ENCODE measurements at places on chromosomes 3 and 15.

DNA sequence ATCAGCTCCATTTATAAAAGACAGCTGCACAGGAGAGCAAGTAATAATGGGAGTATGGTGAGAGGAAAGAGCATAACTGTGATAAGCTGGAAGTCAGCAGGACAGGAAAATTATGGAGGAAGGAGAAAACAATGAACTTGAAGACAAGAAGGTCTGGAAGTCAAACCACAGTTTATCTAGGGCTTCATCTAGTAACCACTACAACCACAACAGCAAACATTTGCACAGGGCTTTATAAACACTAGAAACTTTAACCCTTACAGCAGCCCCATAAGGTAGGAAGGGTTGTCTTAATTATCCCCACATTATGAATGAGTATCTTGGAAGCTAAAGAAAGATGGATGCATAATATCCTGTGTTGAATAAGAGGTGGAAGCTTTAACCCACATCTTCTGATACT lies 820.8 kb downstream of the IGSF11 start:
- DNase-seq = no peak

GRCh38 chr3:151276687-151277042 lies 1.7 kb downstream of the P2RY14 start:
- no peak for DNase-seq

DNA sequence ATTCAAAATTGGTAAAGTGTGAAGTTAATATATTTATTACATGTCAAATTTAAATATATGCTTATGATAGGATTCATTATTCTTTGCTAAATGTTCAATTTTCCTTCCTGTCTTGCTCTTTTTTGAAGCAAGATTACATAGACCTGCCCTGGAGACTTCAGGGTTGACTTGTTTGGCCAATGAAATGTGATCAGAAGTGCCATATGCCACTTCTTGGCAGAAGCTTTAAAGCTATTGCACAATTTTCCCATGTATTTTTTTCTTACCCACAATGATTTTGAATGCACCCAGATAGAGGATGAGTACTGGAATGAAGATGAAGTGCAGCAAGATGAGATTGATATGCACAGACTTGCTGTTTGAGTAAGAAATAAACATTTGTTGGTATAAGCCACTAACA lies 406.3 kb upstream of the BCHE start:
- no peak for DNase-seq

GRCh38 chr3:195224980-195225580 lies 45.9 kb downstream of the XXYLT1 start:
- no peak for DNase-seq

DNA sequence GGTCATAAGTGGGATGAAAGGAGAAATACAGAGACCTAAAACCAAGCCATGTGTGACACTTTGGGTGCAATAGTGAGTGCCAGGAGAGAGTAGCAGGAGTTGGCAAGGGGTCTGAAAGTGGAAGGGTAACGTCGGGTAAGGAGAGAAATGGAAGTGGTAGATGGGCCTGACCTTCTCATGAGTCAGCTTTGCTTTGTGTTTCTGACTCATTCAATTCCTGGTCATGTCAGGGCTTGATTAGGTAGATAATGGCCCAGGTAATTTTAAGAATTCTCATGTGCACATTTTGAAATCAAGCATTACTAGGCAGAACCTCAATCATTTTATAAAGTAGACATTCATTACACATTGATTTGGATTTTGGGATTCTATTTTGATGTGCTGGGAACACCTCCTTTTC lies 262.5 kb downstream of the SOX2 start:
- DNase-seq = no peak

DNA sequence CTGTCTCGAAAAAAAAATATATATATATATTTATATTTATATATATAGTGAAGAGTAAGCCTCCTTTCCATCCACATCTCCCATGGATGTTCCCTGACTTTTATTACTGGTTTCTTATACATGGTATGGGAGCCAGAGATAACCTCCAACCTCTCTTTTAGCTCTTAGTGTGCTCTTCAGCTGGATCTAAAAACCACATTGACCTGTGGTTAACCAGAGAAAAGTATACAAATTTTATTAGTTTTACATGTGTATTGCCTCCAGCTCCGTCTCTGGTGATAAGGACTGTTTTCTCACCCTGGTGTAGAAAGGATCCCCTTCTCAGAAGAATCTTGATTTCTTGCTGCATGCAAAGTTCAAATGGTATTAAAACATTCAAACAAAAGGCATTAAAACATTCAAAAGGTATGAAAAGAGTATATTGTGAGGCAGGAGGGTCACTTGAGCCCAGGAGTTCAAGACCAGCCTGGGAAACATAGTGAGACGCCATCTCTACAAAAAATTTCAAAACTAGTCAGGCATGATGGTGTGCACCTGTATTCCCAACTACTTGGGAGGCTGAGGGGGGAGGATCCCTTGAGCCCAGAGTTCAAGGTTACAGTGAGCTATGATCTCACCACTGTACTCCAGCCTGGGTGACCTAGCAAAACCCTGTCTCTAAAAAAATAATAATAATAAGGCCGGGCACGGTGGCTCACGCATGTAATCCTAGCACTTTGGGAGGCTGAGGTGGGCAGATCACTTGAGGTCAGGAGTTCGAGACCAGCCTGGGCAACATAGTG lies 13.5 kb upstream of the TTBK2 start:
- no peak for DNase-seq

DNA sequence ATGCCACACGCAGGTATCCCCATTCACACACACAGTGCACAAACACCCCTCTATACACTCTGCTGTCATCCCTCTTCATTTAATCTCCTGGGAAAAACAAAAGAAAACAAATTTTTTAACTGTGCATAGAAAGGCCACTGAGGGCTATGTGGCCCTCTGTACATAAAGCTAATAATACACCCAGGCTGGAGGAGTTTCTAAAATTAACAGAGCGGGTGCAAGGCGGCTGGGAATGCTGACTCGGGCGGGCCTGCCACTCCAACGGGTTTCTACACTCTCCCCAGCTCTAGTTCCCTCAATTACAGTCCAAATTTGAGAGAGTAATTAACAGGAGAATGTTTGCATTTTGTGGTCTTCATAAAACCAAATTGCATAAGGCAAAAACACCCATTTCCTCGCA lies 23.1 kb downstream of the HCN4 start:
- DNase-seq = peak; percentile 65

GRCh38 chr3:38702231-38702630 lies 52.7 kb upstream of the SCN5A start:
- DNase-seq = no peak

DNA sequence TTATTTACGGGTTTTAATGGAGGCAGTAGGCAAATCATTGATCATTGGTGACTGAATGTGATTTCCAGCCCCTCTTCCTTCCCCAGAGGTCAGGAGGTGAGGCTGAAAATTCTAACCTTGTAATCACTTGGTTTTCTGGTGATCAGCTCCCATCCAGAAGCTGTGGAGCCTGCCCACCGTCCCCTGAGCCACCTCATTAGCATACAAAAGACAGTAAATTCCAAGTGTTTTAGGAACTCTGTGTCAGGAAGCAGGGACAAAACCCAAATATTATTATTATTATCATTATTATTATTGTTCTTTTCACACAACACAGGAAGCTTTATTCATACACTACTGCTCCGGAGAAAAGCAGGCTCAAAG lies 18.2 kb downstream of the FOXB1 start:
- no peak for DNase-seq

DNA sequence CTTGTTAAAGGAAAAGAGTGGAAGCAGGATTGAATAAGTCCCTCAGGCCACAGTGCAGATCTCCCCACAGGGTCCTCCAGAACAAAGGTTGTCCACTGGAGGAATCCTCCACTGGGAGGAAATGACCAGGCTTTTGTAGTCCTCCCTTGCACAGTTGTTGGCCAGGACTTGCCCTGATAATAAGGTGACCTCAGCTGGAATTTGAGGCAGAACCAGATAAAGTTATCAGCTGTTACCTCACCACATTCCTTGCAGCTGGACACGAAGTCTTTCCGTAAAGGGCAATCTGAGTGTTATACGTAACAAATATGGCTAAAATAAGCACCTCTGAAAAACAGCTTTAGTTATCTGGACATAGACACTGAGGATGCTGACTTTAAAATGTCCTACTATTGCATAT lies 83.5 kb upstream of the NAALADL2 start:
- DNase-seq = no peak

- DNase-seq = no peak
Measured at GRCh38 chr3:38583688-38584087, 65.8 kb downstream of the SCN5A start.

GRCh38 chr3:195887670-195888069 lies 20.7 kb downstream of the TNK2 start:
- no peak for DNase-seq

DNA sequence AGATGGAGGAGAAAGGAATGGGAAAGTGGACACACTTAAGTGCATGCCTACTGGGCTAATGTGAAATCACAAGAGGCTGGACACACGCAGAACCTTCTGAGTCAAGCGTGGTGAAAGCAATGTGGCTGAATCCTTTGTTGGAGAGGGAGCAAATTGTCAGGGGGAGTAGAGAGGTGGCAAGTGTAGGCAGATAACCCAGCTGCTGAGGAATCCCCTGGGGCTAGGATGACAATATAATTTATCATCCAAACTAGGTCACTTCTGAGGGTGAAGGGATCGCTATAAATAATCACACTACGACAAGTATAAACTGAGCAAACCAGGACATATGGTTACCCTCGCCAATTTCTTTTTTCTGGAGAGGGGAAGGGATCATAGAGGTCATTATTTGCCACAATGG lies 28.7 kb downstream of the TAMM41 start:
- no peak for DNase-seq

GRCh38 chr3:62859203-62859791 lies 15.9 kb downstream of the CADPS start:
- DNase-seq = no peak

- peak; percentile 16 for DNase-seq
Measured at GRCh38 chr3:84961521-84962255, 2.9 kb downstream of the CADM2 start.

DNA sequence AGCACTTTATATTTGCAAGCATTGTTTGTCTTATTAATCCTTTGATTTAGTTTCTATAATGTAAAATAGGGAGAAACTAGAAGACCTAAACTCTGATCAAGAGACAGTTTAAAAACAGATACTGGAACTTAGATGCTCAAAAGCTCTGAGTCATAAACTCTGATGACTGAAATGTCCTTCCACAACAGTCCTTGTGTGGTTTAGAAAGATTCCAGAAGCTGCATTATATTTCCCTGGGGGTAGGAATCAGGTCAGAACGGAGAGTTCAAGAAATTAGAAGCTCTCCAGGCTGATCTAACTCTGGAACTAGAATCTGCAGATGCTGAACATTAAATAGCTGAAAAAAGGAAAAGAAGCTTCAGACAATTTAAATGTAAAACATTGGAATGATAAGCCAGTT lies 18.3 kb upstream of the ONECUT1 start:
- no peak for DNase-seq

DNA sequence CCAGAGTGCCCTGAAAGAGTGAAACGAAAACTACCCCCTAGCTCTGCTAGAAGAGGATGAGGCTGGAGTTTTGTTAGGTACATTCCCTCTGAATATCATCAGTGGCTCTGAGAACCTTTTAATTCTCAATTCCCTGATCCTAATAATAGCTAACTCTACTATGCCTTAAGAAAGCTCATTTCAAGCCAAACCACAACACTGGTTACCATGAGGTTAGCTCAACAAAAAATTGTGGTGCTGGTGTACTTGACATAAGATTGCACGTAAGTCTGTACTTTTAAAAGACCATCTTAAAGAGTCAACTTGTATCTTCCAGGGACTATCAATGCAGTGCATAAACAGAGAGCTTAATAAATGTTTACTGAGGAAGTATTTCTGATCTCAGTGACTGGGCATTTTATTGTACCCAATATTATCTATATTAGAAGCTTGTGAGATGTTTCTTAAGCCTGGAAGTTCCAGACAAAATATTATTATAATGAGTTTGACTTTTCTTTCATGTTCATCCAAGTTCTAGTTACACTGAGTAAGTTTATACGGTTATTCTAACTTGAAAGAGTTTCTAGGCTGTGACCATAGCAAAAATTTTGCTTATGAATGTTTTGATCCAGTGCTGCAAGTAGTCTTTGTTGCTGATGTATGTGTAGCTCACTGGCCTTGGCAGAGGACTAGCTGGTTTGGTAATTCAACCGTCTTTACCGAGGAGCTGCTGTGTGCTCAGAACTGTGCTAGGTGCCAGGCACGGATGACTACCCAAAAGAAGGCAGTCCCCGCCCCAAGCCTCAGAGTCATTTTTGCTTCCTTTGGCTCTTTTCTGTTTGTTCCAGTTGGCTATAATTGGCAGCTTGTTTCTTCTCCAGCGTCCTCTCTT lies 334.4 kb upstream of the TRIM42 start:
- DNase-seq = no peak

DNA sequence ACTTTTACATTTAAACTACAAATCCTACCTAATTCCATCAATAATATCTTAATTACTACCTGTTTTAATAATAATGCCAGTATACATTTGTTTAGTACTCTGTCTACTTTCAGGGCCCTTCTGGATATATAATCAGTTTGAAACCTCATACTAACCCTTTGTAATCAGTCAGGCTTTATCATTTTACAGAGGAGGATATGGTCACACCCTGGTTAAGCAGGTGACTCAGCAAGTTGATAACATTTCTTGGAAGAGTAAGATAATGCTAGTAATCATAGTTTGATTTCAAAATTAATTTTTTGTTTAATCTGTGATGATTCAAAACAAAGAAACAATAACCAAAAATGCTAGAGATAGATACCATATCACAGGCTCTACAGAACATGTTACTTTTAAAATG lies 208.2 kb upstream of the MANF start:
- DNase-seq = no peak

Data from NCI-H1092 treated with DMSO at 0.1 percent for 48 hours (cell line).